SK-N-SH treated with all-trans-retinoic acid at 6 μM for 48 hours (cell line): ENCODE measurements at places on chromosomes 11 and 22.

DNA sequence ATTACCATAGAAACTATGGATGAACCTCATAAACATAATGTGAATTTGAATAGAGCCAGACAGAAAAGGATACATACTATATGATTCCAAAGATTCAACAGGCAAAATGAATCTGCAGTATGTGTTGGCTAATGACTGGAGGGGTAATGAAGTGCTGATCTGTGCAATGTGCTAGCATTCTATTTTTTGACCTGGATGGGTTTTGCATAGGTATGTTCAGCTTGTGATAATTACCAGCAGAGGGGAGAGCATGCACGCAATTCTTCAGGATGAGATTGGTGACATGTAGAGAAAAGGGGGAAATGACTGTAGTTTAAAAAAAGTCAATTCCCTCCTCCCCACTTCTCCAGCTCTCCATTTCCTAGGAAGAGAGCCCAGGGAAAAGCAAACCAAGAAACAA, 618 bp upstream of the CCDC81 start:
- ATAC-seq, result no peak

GRCh38 chr11:117816846-117817367, 7.6 kb downstream of the FXYD2 start:
- no peak for ATAC-seq

DNA sequence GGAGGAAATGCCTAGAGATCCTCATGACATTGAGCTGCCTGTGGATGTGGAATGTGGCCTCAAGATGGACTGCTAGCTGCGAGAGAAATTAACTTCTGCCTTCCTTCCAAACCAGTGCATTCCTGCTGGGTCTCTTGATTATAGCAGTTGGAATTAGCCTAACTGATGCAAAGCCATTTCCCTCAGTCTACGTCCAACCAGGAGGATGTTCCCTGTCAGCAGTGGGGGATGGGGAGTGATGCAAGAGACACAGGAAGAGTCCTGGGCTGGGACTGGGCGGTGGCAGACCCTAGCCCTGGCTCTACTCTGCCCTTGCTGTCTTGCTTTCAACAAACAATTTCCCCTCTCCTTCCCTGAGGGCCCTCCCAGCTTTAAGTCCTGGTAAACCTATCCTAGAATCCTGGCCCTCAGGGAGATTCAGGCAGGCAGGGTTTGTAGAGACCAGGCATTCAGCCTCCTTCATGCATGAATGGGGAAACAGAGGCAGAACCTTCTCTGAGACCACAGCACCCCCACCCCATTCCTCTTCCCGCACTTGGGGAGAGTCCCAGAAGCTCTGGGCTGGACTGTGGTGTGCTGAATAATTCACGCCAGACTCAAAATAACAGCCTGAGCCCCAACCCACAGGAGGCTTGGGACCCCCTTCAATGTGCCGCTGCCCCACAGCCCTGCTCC, 17.0 kb downstream of the C11orf96 start:
- no peak for ATAC-seq

- peak; percentile 71 for ATAC-seq
Observed at GRCh38 chr11:469684-470560, 19.8 kb downstream of the PTDSS2 start.

DNA sequence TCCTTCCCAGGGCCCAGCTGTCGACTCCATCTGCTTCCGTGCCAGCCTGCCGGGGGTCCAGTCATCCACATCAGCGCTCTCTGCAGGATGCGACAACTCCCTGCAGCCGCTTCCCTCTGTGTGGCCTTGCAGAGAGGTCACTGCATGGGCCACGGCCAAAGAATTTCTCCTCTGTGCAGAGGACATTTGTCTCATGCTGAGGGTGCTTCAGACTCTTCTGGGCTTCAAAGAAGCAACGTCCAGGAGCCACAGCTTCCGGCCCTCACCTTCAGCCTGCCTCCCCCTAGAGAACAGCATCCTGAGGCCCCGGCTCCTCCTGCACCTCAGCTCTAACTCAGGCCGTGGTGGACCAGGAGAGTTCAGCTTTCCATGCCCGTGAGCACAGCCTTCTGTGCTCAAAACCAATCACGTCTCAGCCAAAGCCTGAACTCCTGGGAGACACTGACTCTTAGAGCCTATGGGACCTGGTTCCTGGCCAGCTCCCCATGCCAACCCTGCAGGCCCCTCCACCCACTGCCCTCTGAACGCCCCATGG, 258.9 kb downstream of the BRD1 start:
- ATAC-seq, result no peak

- peak; percentile 78 for ATAC-seq
Observed at GRCh38 chr11:23100726-23101125, 240.5 kb upstream of the CCDC179 start.

GRCh38 chr22:29306835-29307595, 565 bp downstream of the GAS2L1 start:
- peak; percentile 72 for ATAC-seq

- no peak for ATAC-seq
Observed at GRCh38 chr11:117923773-117924172, 5.4 kb downstream of the TMPRSS13 start.

DNA sequence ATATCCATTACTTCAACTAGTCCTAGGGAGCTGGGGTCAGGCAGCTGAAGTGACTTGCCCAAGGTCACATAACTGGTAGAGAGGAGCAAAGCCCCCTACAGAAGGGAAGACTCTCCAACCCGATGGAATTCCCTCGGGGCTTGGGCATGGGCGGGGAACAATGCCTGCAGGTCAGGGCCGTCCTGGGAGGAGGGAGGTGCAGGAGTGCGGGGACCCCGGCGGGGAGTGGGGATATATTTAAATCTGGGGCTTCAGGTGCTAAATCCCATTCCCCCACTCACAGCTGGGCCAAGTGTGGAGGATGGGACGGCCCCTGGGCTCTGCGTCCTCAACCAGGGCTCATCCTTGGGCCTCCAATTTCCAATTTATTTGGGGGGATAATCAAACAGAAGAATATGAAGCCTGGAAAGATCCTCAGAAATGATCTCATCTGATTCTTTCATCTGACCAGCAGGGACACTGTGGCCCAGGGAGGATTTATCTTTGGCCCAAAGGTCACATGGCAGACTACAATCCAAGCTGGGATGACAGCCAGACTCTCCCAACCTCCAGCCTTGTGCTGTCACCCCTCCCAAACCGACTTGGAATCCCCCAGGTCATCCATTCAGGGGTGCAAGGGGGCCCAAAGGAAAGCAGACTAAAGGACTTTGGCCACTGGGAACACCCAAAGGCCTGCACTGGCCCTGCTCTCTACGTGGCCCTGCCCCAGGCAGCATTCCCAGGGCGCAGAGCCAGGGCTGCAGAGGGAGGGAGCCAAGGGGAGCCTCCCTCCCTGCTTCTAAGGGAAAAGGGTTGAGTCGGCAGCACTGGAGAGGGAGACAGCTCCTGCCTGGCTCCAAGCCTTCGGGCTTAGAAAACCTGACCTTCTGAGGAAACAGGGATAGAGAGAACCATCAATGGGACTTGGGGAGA, 8.7 kb upstream of the C1QTNF6 start:
- ATAC-seq, result peak; percentile 62

- no peak for ATAC-seq
Observed at GRCh38 chr11:85464283-85464682, 162.9 kb downstream of the DLG2 start.

DNA sequence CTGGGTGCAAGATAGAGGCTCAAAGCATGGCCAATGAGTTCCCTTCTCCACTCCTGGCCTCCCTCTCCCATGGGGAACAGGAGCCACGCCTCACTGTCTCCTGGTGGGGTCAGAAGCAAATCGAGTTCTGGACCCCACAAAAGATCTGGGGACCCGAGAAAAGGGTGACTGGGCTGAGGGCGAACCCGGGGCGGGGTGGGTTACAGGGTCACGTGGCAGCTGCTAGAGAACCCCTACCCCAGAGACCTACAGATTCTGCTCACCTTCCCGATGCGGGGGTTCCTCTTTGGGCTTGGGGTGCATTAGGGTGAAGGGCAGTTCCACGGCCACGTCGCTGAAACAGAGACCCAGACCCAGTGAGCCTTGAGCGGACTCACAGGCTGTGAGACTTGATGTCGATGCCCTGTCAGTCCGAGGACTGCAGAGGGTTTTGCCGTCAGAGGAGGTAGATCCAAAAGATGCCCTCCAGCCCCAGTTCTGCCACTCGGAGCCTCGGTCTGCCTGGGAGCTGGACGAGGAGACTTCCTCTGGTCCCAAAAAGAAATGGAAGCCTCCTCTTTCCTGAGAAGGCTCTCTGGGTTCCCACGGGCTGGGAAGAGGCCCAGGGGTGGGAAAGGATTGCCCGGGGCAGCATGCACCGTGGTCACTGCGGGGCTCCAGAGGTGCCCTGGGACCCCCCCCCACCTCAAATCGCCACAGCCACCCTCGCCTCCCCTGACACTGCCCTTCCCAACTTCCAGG, 28.2 kb downstream of the TPBGL start:
- no peak for ATAC-seq

DNA sequence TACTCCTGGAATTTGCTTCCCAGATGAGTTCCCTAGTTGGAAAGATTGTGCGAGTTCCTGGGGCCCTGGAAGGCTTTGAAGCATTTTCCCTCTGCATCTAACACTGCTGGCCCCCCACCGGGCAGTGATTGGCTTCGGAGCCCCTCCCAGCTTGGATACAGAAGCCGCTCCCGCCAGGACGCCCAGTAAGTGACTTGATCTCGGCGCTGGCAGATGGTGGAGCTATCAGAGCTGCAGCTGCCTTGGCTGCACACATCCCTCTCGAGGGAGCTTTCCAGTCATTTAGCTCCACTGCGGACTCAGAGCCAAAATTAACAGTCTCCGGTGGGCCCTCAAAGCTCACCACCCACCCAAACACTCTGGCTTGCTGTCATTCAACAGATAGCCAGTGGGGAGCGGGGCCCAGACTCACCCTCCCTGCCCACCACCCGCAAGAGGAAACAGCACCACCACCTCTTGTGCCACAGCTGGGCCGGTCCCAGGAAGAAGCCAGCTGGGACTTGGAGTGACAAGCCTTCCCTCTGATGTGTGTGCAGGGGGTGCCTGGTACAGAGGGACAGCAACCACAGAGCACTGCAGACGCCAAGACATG, 162.3 kb downstream of the TRIM29 start:
- ATAC-seq, result no peak

DNA sequence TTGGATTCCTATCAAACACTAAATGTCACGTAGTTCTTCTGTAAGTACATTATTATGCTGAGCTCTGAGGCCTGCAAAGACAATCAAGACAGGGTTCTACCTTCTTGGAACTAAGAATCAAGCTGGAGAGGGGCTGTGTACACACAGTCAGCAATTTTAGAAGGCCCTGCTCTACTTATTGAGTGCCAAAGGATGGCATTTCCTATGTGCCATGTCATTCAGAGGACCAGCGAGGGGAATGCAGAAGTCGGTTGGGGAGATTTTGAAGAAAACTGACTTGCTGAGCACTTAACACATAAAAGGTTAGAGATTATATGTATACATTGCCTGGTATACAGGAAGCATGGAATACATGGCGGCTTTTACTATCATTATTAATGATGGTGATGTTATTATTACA, 5.3 kb downstream of the SLC37A2 start:
- ATAC-seq, result no peak

- peak; percentile 11 for ATAC-seq
Observed at GRCh38 chr11:67238894-67239782, 27.1 kb upstream of the GRK2 start.

DNA sequence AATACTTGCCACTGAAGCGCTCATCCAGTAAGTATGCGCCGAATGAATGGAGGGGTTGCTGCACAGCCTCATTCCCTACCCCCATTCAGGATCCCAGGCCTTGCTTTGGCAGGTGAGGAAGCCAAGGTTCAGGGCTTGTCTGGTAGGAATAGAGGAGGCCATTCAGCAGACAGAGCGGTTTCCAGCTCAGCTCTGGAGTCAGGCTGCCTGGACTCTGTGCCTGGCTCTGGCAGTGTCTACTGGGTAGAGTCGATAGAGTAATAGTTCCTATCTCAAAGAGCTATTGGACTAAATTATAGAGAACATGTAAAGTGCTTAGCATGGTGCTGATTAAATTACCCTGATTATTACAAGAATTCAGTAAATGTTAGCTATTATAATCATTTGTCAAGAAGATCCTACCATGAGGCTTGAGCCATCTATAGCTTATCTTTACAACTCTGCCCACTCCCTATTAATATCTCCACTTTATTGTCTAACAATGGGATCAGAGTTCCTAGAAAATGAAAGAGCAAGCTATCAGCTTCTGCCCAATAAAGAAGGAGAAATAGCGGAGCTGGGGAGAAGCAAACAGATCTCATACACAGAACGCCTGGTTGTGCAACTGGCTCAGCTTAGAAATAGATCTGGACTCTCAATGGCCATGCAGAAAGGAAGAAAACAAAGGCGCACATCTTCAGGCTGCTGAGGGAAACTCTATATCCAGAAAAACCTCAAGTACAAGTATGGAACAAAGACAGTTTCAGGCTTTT, 6.6 kb upstream of the SNX32 start:
- ATAC-seq, result no peak

DNA sequence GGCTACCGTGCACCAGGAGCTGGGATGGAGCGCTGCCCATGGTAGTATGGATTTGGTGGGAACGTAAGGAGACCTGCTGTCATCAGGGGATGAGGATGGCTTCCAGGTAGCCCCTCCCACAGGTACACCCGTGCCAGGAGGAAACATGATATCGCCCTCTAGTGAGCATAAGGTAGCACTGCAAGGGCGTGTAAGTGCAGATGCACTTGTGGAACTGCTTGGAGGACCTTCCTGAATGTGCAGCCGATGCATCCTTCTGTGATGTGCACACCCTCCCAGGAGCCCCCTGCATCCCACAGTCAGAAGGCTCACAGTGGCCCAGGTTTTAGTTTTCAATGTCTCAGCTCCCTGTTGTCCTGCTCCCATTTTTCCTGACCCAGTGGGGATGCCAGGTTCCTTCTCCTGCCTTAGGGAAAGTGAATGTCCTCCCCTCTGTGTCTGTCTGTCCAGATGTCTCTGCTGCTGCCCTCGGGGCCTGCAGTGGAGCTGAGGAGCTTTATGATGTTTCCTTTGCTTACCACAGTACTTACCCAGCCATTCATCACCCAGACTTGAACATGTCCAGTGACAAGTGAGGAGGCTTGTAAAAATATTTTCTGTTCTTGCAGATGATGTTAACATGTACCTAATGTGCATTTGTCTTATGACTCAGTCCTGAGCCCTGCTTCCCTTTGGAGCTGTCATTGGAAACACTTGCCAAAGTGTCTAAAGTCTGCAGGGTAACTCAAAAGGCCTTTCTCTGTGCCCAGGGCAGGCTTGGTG, 49.2 kb downstream of the DBX1 start:
- ATAC-seq, result peak; percentile 57
